Substantia nigra (tissue), 51 donors: ENCODE measurements at places on chromosomes 5 and 9.

DNA sequence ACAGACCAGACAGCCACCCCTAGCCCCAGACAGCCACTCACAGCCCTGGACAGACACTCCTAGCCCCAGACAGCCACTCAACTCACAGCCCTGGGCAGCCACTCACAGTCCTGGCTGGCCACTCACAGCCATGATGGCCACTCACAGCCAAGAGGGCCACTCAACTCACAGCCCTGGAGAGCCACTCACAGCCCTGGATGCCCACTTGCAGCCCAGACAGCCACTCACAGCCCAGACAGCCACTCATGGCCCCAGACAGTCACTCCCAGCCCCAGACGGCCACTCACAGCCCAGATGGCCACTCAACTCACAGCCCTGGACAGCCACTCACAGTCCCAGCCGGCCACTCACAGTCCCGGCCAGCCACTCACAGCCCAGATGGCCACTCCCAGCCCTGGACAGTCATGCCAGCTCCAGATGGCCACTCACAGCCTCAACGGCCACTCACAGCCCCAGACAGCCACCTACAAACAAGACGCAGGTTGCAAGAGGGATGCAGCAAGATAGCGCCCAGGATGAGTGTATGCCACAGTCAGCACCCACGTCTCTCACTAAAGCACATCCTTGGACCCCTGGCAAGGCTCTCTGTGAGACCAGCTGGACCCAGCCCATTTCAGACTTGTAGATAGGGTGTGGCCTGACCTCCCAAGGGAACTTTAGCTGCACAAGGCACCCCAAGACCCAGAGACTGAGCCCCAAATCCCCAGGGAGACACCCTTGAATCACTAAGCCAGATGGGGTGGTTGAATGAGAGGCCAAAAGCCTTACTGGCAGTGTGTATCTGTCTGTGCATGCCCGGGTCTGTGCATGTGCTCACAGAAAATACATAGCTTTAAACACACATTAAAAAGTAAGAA lies 22.4 kb downstream of the ZDHHC11B start:
- peak; percentile 56 for DNase-seq

DNA sequence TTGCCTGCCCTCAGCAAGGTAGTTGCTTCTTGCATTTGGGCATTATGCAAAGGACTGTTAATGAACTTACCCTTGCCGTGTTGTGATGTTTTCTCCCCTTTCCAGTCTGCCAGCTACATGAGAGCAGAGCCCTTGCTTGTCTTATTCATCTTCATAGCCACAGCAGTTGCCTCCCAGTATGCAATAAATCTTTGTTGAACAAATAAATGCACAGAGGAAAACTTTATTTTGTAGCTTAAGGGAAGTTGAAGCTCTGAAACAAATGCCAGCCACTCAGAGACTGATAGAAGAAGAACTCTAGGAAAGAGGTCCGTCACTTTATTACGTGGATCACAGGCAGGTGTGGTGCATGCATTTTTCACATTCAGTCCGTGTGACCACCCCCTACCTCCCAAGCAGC lies 19.7 kb downstream of the MAST4 start:
- DNase-seq, result no peak

GRCh38 chr9:35172878-35173277 lies 11.1 kb downstream of the UNC13B start:
- no peak for DNase-seq

- no peak for DNase-seq
Observed at GRCh38 chr5:171701100-171701541, 84.5 kb upstream of the SMIM23 start.

GRCh38 chr5:133611357-133612248 lies 738 bp downstream of the FSTL4 start:
- DNase-seq, result no peak

GRCh38 chr5:72393052-72393451 lies 72.9 kb downstream of the PTCD2 start:
- no peak for DNase-seq

GRCh38 chr9:73871636-73872035 lies 625.5 kb upstream of the RORB start:
- DNase-seq, result no peak

- no peak for DNase-seq
Observed at GRCh38 chr5:180799194-180799593, 3.4 kb downstream of the MGAT1 start.
